ENCODE measurements at places on chromosomes 4 and X.

GRCh38 chrX:72475338-72475737 lies 97.3 kb downstream of the HDAC8 start:
- no peak for DNase-seq

- DNase-seq: no peak
Observed at GRCh38 chrX:35507701-35508100, 290.4 kb upstream of the MAGEB16 start.

- DNase-seq: no peak
Observed at GRCh38 chrX:95640226-95640625, 1044.4 kb upstream of the DIAPH2 start.

- DNase-seq: no peak
Observed at GRCh38 chr4:38669208-38669607, 5.2 kb downstream of the KLF3 start.

DNA sequence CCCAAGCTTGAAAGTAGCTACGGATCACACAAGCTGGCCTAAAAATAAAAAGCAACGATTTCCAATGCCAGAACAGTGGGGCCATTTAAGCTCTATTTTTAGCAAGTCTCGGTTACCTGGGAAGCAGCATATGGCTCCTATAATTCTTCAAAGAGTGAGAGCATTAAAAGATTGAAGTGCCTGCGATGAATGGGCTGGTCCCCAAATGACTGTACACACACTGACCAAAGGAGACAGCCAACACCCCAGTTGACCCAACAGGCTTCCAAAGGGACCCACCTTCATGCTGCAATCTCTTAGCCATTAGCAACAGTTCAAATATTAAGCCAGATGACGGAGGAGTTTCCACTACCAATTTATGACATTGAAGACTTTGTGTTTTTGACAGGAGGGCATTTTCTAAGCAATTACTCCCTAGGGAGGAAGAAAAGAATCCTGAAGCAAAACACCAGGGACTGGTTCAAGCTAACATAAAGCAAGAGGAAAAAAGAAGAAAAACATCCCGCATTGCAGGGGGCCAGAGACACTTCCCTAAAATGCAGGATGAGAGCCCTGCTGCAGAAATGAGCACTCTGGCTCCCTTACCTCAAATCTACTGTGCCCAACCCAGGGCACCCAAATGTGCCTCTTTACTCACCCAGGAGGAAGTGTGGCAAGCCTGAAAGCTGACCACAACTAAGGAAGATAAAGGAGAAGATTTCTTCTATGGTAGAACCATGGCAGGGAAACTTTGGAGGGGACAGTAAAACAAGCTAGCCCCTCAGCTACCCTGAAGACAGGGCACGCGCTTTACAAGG lies 21.6 kb downstream of the SH3KBP1 start:
- no peak for DNase-seq

DNA sequence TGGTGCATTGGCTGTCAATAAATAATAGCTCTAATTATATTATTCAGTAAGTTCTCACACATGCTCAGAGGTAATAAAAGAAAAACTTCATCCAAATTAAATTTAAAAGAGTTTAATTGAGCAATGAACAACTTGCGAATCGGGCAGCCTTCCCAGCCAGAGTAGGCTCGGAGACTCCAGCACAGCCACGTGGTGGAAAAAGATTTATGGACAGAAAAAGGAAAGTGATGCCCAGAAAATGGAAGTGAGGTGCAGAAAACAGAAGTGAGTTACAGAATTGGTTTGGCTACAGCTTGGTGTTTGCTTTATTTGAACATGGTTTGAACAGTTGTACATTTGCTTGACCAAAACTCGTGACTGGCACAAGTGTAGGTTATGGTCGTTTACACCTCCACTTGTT lies 13.6 kb upstream of the BOD1L1 start:
- DNase-seq: no peak

DNA sequence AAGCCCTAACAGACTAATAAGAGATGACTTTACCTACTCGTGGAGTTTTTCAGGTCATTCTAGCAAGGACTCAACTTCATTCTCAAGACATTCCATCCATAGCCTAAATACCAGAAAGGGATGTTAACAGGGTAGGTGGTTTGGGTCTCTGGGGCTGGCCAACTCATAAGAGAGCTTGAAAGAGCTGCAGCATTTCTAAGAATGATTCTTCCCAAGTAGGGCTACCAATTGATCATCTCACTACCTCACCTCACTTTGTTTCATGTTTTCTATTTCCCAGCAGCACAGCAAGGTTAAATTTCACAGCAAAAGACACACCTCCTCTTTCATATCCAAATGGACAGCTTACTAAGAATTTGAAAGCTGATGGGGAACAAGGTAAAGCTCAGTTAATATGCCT lies 614.8 kb upstream of the DIPK2B start:
- no peak for DNase-seq

Data from GM18507 (cell line).